ENCODE measurements at places on chromosomes 11 and 22.

- no peak for DNase-seq
Measured at GRCh38 chr22:37910890-37911672, 5.0 kb downstream of the MICALL1 start.

- DNase-seq: no peak
Measured at GRCh38 chr22:24424001-24424900, 3.1 kb upstream of the ADORA2A start.

- DNase-seq: no peak
Measured at GRCh38 chr11:26719998-26720397, 1.9 kb downstream of the SLC5A12 start.

DNA sequence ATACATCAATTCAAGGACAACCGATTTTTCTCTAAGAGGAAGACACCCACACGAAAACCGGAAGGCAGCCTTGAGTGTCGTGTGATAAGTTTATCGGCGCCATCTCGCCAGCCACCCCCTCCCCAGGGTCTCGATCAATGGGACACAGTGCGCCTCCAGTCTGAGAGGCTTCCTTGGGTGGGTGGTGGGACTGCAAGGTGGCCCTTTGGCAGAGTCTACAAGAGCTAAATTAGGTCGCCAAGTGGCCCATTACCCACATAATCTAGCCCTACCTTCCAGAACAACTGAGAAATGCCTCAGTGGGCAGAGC lies 64.0 kb downstream of the CD6 start:
- DNase-seq: no peak

DNA sequence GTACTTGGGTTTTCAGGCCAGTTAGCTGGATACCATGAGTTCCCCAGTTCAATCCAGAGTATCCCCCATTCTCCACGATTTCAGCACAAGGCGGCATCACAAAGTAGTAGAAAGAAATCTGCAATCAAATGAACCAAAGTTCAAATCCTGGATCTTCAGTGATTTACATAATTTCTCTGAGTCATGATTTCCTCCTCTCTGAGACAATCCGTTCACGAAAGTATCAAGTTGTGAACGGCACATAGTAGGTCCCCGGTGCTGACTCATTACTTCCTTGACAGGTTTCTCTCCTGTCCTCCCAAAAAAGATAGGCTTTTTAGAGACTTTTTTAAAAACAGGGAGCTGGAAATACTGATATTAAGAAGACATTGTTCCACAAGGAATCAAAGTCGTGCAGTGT lies 69.1 kb upstream of the AKIP1 start:
- no peak for DNase-seq

DNA sequence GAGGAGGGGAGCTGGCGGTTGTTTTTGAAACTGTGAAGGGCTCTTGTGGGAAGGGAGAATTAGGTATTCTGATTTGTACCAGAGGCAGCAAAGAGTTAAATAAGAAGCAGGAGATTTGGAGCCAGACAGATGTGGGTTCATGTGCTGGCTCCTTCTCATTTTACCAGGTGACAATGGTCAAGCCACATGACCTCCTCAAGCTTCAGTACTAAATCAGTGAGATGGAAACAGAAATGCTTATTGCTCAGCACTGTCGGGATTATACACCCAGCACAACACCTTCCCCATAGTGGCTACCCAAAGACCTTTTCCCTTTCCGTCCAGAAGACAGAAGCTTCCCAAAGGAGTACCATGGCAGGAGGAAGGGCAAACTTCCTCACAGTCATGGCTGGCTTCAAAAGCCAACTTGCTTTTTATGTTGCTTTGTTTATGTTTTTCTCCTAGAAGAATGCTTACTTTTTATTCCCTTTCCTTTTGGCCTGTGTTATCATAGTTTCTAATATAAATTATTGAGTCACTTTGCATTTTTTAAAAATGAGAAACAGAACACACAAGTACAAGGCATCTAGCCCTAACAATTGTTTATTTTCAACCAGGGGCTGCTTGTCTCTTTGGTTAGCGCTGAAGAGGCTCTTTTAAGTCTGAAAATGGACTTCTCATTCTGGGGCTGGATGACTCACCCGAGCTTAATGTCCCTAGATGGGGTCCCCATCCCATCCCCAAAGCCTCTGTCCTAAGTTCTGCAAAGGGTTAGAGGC lies 181.5 kb upstream of the ZBED5 start:
- no peak for DNase-seq

GRCh38 chr11:64338716-64339115 lies 1.3 kb upstream of the CCDC88B start:
- DNase-seq: no peak

DNA sequence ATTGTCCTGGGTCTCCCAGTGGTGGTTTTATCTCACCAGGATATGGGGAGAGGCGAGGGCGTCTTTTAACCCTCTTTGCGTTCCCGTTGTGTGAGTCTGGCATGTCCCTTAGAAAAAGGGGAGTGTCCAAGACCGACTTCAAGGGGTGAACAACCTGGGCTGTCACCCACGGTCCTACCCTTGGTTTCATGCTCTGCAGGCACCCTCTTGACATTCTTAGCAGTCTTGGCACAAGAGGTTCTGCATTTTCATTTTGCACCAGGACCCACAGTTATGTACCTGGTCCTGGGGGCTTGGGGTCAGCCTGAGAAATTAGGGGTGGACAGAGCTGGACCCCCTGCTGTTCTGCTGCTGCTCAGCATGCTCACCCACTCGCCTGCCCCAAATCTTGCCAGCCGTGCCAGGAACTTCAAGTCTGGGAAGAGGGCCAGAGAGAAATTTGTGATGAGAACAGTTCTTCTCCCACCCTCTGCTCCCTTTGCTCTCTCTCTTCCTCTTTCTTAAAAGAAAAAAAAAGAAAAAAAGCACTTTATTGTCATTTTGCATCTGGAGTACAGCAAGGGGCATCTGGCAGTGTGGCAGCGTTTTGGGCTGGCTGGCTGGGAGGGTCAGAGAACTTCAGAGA lies 471.2 kb downstream of the MIAT start:
- peak; percentile 46 for DNase-seq

DNA sequence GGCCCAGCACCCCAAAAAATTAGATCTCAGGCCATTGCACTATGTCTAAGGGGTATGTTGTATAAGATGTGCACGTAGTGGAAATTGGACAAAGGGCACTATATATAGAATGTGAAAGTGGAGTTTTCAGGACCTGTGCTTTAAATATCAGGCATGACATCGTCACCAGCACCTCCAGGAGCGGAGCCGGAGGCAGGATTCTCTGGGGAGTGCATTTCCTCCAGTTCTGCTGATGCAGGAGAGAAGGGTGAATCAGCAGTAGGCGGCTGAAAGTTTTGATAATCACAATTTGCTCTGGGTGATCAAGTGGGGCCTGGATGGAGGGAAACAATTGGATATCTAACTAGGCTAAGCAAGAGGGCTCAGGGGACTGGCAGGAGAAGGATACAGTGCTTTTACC lies 69.1 kb upstream of the NTM start:
- no peak for DNase-seq

DNA sequence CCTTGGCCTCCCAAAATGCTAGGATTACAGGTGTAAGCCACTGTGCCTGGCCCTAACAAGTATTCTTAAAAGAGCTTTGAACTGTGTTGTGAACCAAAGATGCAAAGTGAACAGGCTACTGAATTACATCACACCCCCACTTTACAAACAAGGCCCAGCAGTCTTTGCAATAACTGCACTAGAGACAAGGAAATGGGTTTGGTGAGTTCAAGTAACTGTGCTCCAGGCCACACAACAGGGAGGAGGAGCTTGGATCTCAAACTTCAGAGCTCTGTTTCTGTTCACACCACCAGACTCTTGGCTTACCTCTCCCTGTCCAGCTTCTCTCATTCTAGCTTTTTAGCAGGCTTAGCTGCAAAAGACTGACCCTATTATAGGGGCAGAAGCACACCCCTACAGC lies 30.4 kb upstream of the RASL10A start:
- DNase-seq: no peak

- DNase-seq: no peak
Measured at GRCh38 chr11:95700471-95700817, 89.1 kb downstream of the FAM76B start.

DNA sequence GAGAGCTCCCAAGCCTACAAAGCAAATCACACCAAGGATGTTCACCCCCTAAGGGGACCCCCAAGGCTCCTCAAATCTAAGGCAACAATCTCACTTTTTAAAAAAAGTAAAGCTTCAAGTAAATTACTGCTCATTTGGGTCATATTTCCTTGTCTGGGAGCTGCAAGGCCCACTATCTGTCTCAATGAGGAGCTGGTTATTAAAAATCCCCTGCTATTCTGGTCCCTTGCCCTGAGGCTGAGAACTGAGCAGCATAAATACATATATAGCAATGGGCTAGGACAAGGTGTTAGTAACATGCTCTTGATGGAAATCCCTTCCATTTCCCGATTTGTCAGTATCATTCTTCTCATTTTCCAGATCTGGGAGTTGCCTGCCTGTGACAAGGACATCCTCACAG lies 119.2 kb downstream of the ETS1 start:
- DNase-seq: no peak

DNA sequence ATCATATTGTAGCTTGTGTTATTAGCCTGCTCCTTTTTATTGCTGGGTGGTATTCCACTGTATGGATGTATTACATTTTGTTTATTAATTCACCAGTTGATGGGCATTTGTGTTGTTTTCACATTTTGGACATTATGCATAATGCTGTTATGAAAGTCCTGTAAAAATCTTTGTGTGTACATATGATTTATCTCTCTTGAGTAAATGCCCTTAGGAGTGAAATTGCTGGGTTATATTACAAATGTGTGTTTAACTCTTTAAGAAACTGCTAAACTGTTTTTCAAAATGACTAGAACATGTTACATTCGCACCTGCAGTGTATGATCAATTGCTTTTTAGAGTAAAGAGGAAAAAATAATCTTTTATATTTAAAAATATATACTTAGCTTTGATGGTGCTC lies 54.4 kb upstream of the TP53I11 start:
- DNase-seq: no peak

GRCh38 chr11:877565-877964 lies 33.0 kb downstream of the CHID1 start:
- DNase-seq: no peak

GRCh38 chr11:78497293-78497692 lies 77.4 kb downstream of the NARS2 start:
- no peak for DNase-seq

DNA sequence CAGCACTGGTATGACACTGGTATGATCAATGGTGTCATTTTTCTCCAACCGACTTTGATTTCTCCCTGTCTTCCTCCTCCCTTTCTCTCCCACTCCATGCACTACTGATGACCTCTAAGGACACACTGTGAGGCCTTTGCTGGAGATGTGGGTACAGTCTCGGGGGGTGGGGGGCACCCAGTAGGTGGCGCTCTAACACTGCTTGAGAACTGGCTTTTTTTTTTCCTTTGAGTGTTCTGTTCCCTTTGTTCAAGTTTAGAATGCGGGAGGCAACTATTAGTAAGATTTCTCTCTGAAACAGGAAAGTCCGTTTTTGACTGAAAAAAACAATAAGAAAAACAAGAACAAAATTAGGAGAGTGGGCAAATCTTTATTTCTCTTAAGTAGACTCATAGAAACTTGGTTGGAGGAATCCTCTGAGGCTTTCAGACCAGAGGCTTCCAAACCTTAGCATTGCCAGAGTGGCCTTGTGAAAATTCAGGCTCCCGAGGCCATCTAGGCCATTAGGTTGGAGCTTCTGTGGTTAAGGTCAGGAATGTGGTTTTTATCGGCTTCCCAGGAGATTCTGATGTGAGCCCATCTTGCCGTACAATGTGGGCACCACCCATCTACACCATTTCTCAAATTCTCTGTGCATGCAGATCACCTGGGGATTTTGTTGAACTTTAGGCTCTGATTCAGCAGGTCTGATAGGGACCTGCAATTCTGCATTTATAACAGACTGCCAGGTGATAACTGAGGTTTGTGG lies 43.2 kb downstream of the PANX1 start:
- peak; percentile 36 for DNase-seq

- peak; percentile 25 for DNase-seq
Measured at GRCh38 chr22:42433754-42434682, 1.8 kb upstream of the NFAM1 start.

- DNase-seq: no peak
Measured at GRCh38 chr11:72014761-72015320, 16.1 kb downstream of the IL18BP start.

GRCh38 chr22:20885017-20885556 lies 26.3 kb downstream of the SNAP29 start:
- DNase-seq: no peak

GRCh38 chr11:15965562-15966250 lies 390.6 kb downstream of the SOX6 start:
- DNase-seq: no peak

- DNase-seq: no peak
Measured at GRCh38 chr11:125974284-125974683, 28.4 kb downstream of the VSIG10L2 start.

DNA sequence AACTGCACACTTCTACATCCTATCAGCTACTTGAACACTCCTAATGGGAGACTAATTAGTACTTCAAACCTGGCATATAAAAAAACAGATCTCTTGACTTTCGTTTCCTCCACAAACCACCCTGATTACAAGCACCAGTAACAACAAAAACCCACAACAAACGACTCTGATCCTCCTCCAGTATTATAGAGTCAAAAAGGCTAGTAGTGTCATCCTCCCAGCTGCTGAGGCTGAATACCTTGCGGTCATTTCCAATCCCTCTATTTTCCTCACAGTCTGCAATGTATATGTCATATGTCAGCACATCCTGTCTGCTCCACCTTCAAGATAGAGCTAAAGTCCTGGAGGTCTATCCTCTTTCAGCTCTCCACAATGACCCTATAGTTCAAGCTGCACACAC lies 688.9 kb upstream of the RAG2 start:
- no peak for DNase-seq

DNA sequence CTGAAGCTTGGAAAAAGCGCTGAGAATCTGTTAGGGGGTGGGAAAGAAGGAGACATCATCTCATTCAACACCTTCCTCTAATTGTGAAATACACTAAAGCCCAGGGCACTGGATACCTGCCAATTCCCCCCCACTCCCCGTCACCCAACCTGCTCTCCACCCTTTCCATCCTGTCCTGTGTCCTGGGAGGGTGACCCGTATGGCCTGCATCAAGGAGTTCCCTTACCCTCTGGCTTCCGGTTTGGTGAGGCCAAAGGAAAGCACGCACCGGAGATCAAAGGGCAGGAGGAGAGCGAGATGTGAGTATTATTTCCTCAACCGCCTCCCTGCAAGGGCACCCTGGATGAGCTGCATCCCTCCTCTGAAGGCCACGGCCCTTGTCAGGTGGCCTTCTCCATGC lies 65.0 kb upstream of the PTPRJ start:
- DNase-seq: peak; percentile 35

DNA sequence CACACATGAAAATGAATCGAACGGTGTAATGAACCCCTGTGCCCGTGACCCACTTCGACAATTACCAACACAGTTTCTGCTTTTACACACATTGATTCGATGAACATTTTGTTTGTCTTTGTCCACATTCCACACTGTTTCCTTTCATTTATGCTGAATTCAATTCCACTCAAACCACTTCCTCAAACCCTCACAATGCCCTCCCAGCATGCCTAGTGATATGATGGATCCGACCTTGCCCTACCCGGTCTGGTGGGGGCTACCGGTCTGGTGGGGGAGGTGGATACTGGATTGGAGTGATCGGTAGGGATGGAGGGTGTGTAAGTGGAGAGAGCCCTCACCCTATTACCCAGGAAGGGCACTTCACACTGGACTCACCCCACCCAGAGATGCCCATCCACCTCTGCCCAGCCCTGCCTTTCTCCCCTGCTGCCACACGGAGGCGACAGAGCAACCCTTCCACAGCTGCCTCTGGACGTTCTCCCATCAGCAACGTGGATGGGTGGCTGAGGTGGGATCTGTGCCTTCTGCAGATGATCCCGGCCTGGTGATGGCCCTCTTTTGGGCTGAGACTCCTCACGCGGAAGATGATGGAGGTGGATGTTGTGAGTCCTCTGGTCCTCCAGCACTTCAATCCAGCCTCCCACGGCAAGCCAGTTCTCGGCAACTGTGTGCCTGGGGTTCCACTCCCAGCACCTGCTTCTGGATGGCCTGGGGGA lies 33.0 kb upstream of the P2RY2 start:
- no peak for DNase-seq

Data from NCI-H524 (cell line).